Hippocampal formation (tissue), 2 donors: ENCODE measurements at places on chromosomes 16 and 17.

- no peak for DNase-seq
Observed at GRCh38 chr17:17156107-17156506, 50.0 kb downstream of the PLD6 start.

DNA sequence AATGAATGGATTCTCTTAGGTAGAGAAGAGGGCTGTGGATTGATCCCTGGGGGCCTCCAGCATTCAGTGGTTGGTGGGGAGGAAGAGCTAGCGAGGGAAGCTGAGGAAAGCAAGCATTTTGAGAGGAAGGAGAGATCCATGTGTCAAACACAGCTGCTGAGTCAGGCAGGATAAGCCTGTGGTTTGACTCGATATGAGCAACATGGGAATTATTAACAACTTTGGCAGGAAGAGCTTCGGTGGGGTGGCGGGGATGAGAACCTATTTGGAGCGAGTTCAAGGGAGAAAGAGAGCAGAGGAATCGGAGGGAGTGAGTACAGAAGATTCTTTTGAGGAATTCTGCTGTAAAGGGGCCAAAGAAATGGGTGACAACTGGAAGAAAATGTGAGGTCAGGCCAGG, 59.5 kb upstream of the CDC42EP4 start:
- no peak for DNase-seq

GRCh38 chr17:12667299-12667958, 1.7 kb downstream of the MYOCD start:
- DNase-seq = peak; percentile 29

GRCh38 chr17:19391432-19391831, 4.4 kb upstream of the MFAP4 start:
- no peak for DNase-seq

GRCh38 chr16:71943887-71944286, 48.6 kb downstream of the IST1 start:
- DNase-seq = no peak

- DNase-seq = no peak
Observed at GRCh38 chr17:9436630-9437029, 139.0 kb downstream of the STX8 start.

DNA sequence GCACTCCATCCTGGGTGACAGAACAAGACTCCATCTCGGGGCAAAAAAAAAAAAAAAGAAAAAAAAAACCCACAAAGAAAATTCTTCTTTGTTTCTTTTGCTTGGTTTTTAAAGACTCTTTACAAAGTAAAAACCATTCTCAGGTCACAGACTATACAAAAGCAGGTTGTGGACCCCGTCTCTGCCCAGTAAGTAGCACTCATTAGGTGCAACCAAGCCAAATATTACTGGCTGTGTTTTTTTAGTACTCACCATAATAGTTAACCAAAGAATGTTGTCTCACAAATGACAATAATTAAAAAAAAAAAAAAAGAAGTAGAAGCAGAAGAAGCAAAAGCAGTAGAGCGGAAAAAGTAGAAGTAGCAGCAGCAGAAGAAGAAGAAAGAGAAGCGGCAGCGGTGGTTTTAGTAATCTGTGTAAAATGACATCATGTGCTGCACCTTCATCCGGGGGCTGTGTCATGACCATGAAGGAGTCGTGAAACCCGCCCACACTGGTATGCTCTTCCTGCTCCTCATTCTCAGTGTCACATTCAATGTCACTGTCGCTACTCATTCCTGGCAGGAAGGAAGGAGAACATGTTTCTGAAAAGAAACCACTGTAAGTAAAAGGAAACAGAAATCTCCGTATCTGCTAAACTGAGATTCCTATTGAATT, 105.4 kb downstream of the TRIM37 start:
- no peak for DNase-seq

GRCh38 chr16:23929856-23930255, 94.1 kb downstream of the PRKCB start:
- no peak for DNase-seq

DNA sequence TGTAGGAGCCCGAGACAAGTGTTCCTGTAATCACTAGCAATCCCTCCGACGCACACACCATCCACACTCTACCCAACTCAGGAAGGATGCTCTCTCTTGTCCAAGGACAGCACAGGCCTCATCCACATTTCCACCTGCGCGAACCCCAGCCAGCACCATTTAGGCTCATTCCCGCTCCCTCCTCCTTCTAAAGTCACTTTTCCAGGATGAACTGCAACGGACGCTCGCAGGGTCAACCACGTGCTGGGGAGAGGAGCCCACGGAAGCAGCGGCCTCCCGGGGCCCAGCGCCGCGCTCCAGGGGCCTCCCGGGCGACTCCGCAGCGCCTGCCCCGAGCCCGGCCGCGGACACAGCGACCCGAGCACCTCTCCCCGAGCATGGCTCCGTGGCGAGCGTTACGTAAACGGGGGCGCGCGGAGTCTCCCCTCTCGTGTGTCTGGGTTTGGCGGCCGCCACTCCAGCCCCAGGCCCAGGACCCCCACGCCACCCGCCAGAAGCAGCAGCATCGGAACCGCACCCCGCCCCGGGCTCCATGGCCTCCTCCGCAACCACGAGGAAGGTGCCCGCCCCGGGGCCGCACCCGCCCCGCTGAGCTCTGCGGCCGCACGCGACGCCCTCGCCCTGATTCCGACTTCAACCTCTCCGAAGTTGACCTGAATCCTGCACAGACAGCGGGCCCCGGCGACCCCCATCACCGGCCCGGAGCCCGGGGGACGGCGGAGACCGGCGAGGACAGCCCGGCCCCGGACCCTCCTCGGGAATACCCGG, 668 bp downstream of the USP36 start:
- no peak for DNase-seq
